Stimulated activated CD8-positive, alpha-beta memory T cell treated with anti-CD3 and anti-CD28 coated beads, Interleukin-4, amount 100 ng/mL, for 1 hour (primary cell): ENCODE measurements at places on chromosomes 2 and 18.

DNA sequence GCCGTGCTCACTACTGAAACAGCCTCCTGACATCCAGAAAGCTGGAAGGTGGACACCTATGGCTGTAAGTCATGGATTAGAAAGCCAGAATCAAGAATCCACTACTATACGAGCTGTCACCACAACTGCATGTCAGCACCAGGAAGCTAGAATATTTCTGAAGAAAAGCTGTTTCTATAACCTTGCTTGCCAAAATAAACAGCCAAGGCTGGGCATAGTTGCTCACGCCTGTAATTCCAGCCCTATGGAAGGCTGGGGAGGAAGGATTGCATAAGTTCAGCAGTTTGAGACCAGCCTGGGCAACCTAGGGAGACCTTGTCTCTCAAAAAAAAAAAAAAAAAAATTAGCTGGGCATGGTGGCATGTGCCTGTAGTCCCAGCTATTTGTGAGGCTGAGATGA is 96.3 kb upstream of the GAREM1 start:
- no peak for DNase-seq

DNA sequence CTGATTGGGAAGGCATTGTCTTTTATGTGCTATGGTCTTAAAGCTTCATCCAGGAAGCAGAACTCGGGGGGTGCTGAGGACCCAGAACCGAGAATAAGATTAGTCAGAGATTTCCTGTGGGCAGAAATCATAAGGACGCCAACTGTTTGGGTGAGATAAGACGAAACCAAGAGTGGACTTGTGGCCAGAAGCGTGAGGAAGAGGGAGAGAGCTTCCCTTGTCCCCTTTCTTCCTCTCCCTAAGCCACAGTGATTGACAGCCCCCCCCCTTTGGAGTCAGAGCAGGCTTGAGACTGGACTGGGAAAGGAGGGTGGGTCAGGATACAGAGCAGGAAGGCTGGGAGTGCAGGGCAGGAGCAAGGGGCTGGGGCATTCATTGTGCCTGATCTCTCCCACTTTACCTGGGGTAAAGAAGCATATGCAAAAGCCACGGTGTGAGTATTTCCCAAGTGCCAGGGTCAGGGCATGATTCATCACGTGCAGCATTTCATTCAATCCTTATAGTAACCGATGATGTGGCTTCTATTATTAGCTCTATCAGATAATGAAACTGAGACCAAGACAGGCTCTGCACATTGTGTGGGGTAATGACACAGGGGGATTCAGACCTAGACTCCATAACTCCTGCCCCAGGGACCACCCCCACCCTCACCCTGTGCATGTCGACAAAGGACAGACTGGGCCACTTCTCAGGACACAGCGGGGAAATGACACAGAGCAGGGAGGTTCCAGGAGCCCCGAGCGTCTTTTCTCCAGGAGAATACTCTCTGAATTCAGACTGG is 3.0 kb upstream of the IL1RN start:
- no peak for DNase-seq

GRCh38 chr18:70499218-70499691 is 210.4 kb downstream of the SOCS6 start:
- DNase-seq, result no peak

- no peak for DNase-seq
Measured at GRCh38 chr2:198700319-198700718, 757.4 kb downstream of the SATB2 start.

- DNase-seq, result no peak
Measured at GRCh38 chr18:58896734-58897508, 32.2 kb downstream of the ZNF532 start.

DNA sequence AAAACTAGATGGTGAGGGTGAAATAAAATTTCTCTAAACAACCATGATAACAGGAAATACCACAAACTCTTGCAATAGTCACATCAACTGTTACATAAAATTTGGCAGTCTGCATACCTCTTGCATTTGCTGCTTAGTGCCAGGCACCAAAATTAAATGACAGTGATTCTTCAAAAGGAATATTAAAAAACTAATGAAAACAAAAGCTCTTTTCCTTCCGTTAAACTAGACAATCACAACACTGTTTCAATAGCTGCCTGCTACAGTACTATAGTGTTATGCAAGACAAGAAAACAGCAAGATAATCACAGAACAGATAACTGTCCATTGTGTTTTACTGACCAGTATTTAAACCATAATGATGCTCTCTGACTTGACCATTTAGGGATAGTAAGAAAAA is 239.0 kb upstream of the SMAD7 start:
- DNase-seq, result no peak

DNA sequence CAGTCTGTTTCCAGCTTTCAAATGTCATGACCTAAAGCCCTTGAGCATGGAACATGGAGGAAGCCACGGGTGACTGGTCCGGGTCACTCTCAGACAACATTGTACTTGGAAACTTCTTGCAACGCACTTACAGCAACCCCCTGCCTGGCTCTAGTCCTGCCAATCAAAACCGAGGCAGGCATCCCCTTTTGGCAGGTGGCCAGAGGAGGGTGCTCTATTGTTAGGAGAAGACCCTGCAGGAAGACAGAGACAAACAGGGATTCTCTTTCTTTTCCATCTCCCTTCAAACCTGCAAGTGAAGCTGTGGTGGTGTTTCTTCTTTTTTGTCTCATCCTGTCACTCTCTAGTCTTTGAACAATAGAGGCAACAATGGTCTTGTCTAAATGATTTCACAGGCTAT is 667.2 kb downstream of the ZEB2 start:
- DNase-seq, result no peak

DNA sequence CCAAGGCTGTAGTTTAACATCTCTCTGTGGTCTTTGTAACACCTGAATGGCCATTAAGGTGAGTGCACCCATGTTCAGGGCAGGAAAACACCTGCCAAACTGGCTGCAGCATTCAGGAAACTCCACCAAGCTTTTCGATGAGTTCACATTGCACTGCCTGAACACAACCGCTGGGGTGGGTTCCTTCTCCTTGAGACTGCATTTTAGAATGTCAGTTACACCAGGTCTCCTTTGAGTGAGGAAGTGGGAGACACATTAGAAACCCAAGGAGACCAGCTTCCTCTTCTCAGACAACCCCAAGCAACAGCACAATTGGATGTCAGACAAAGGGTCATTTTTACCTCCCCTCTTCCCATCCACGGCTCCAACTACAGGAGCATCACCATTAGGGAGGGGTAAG is 35.2 kb downstream of the CYRIA start:
- no peak for DNase-seq

GRCh38 chr2:134226601-134227000 is 27.3 kb upstream of the MGAT5 start:
- DNase-seq, result no peak

GRCh38 chr18:69364930-69365329 is 35.8 kb upstream of the DOK6 start:
- no peak for DNase-seq

- DNase-seq, result no peak
Measured at GRCh38 chr2:16296331-16297250, 356.2 kb downstream of the MYCN start.
